GM04504 (cell line): ENCODE measurements at places on chromosomes 12 and 14.

DNA sequence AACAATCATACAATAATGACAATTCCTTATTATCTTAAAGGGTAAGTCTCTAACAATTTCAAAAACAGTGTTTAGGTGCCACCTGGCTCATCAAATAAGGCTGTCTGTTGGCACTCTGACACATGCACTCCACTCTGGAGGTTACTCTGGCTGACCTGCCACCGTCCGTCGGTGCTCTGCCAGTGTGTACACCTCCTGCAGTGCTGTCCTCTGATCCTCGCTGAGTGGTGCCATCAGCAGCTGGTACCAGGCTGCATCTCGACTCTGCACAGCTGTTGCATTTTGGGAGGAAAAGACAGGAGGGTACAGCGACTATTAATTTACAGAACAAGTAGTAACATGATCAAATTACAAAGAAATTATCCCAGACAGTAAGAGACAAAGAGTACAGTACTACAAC, 63.9 kb downstream of the IPO8 start:
- no peak for DNase-seq

- DNase-seq: peak; percentile 69
Measured at GRCh38 chr12:114913871-114914801, 230.2 kb upstream of the TBX3 start.

- DNase-seq: no peak
Measured at GRCh38 chr12:21751517-21751916, 23.0 kb downstream of the KCNJ8 start.

DNA sequence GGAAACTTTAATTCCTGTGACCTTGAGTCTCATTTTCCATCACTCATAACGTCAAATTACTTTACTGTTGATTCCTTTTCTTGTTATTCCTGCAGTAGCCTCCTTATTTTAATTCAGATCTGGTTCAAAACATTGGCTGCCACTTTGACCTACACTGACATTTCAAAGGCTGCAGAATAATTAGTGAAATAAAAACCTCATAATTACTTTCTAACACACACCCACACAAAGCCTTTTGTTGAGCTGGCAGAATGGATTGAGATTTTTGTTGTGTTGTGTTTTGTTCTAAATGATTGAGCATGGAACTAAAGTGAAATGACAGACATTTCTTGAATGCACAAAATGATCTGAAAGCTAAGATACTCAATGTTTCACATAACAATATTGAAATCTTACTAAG, 507.5 kb upstream of the STXBP6 start:
- no peak for DNase-seq

GRCh38 chr14:93732524-93732923, 55.8 kb downstream of the PRIMA1 start:
- DNase-seq: no peak

- no peak for DNase-seq
Measured at GRCh38 chr12:14751986-14752385, 51.3 kb downstream of the WBP11 start.

DNA sequence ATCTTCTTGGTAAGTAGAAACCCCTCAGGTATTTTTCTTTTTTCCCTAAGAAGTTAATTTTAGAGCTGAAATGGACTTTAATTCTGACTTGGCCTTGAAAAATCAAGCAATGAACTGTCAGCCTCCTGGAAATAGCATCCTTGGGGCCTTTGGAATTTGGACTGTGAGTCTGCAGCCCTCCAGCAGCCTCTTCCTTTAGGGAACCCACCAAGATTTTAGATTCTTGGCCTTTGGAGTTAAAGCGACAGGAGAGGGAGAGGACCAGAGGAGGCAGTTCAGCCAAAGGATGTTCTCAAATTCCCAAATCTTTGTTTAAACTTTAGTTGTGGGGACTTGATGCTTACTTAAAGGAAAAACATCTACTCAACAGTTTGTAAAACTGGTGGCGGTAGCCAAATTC, 288.6 kb downstream of the AACS start:
- no peak for DNase-seq

DNA sequence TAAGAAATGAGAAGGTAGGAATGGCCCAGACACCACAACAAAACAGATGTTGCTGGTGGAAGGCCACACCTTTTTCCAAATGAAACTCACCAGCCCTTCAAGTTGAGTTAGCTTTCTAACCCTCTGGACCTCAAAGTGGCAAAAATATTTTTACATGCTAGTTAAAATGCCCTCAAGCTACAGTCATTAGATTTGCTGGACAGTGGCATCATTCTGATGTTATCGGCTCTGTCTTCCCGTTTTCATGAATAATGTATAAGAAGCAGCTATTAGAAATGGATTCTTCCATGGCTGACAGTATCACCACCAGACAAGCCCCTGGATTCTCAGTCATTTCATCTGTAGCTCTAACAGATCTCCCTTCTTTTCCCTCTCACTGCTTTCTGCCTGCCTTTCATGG, 37.1 kb upstream of the PLXNC1 start:
- no peak for DNase-seq

- DNase-seq: no peak
Measured at GRCh38 chr12:116429826-116430360, 129.3 kb upstream of the MAP1LC3B2 start.

DNA sequence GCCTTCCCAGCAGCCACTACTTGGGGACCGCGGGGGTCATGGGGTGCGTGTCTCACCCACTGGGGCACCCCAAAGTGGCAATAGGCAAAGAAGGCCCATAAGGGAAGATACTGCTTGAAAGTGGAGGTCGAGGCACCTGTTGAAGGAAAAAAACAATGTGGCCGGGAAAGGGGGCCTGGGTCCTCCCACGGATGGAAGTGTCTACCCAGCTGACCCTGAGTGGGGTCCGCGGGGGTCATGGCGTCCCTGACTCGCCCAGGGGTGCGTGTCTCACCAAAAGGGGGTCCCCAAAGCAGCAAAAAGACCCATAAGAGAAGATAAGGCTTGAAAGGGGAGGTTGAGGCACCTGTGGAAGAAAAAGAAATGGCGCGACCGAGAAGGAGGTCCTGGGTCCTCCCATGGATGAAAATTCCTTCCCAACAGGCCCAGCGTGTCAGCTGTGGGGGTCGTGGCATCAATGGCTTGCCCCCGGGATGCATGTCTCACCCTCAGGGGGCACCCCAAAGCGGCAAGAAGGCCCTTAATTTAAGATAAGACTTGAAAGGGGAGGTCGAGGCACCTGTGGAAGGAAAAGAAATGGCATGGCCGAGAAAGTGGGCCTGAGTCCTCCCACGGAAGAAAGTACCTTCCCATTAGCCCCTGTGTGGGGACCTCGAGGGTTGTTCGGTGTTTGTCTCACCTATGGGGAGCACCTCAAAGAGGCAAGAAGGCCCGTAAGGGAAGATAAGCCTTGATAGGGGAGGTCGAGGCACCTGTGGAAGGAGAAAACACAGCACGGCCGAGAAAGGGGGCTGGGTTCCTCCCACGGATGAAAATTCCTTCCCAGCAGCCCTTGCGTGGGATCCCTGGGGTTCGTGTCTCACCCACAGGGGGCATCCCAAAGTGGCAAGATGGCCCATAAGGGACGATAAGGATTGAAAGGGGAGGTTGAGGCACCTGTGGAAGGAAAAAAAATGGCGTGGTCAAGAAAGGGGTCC, 266.0 kb downstream of the ALG10 start:
- no peak for DNase-seq

DNA sequence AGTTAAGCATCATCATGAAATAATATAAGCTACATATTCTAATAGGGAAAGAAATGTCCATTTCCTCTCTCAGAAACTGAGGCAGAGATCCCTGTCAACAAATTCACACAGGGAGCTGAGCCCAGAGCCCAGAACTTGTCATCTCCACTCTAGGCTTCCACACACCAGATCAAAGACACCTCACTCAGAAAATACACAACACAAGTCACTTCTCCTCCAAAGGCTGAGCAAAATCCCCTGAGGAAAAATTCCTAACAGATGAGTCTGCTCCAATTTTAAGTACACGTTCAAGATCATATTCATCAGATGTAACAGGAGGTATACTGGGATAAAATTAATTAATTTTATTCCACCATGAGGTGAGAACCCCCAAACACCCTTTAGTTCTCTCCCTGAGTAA, 227.3 kb downstream of the DPF3 start:
- DNase-seq: no peak

- no peak for DNase-seq
Measured at GRCh38 chr12:104063712-104064030, 660 bp upstream of the HCFC2 start.

- DNase-seq: no peak
Measured at GRCh38 chr12:42912367-42912766, 322.8 kb upstream of the PRICKLE1 start.

DNA sequence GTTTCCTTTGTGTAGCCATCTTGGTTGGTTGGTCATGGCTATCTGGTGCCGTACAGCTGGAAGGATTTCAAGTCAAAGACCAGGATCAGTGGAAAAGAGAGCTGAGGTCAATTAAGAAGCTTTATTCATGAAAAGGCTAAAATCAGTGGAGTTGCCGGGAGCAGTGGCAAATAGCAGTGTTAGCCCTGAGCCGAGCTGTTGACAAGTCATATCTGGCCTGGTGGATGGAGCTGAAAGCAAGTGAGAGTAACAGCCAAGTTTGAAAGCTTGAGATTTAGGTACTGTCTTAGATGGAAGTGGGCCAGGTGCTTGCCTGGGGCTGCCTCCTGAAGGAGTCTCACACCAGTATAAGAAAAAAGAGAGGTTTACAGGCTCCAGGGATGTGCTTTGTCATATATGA, 9.0 kb downstream of the BATF start:
- DNase-seq: no peak

DNA sequence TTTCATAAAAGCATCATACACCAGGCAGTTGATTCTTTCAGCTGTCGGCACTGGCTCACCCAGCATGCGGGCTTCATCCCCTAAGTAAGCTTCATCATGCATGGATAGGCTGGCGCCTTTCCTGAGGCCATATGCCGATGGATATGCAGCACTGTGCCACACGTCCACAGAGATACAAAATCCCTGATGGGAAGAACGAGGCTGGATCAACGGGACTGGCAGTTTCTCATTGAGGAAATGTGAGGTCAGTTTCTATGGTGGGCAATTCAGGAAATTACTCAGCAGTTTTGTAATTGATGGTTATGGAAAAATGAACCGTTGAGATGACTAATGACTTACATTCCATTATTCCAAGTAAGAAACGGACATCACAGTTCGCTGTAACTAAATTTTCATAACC, 453.8 kb downstream of the TMEM121 start:
- DNase-seq: no peak

DNA sequence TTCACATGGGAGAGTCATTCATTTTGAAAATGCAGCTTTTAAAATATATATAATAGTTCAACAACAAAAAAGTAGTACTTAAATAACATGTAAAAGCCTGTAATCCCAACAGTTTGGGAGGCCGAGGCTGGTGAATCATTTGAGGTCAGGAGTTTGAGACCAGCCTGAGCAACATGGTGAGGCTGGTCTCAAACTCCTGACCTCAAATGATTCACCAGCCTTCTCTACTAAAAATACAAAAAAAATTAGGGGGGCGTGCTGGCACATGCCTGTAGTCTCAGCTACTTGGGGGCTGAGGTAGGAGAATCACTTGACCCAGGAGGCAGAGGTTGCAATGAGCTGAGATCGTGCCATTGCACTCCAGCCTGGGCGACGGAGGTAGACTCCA, 256.3 kb upstream of the RGS6 start:
- DNase-seq: no peak
